SJCRH30 (cell line): ENCODE measurements at places on chromosomes 6 and 20. TPM values are rescaled to one million over a fixed set of nuclear protein-coding genes. Genes with fewer than 3 reads are reported as not detected.

The TCF15 gene
- not detected in 2 replicates for total RNA-seq

The TRERF1 gene
- total RNA-seq: 1.3 and 1.5 TPM in 2 replicates

The SCRT2 gene
- not detected in 2 replicates for total RNA-seq

The SLC13A3 gene
- not detected in 2 replicates for total RNA-seq

The ATP6V1G2 gene
- 0.91 and 1.4 TPM in 2 replicates for total RNA-seq

The ANGPT4 gene
- not detected in 2 replicates for total RNA-seq

The GABRR2 gene
- total RNA-seq: 0.32 and 0.33 TPM in 2 replicates

DNA sequence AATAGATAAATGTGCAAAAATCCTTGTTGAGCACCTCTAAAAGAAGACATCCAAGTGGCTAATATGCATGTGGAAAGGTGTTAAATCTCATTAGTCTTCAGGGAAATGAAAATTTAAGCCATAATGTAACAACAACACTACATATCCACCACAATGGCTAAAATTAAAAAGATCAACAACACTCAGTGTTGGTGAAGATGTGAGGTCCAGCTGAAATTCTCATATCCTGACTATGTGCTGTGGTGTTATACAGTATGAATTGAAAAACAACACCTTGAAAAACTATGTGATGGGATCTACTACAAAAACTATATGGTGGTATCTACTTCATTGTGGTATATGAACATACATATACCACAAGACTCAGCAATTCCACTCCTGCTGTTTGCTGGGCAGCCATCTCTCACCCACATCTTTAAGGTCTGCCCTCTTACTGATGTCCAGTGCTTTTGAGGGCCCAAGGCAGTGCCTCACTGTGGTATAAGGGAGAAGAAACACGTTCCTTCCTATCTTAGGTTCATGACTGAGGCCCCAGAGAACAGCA, 146.4 kb downstream of the CD83 start:
- no peak for DNase-seq

- DNase-seq: no peak
Measured at GRCh38 chr6:44627091-44627882, 239.8 kb downstream of the CDC5L start.

DNA sequence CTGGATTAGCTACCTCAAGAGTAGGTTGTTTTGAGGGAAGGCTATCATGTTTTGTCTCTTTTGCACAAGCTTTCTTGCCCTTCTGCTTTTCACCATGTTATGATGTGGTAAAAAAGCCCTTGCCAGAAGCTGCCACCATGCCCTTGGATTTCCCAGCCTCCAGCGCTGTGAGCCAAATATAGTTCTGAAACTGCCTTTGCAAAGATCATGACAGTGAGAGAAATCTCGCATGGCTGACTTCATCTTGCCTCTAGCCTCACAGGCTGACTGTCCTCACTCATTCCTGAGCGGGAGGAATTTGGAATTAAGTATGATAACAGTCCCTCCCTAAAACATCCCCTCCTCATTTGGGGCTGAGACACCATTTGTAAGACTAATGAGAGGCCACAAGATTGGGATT, 207.7 kb downstream of the BTBD9 start:
- no peak for DNase-seq

DNA sequence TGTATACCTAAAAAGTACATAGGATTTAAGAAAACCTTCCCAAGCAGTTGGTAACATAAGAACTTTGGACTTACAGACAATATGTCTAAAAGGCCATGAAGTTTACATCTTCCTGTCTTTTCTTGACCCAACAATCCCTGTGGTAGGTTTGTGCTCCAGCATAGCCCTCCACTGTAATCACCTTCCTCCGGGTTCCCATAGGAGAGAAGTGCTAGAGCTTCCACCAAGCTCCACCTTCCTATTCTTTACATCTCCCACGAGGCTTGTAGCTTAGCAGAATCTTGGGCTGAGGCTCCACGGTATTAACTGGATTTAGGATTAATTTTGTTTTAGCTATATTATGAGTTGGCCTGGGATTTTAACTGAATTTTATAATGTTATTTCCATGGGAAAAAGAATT, 23.3 kb downstream of the ADGRG6 start:
- no peak for DNase-seq

DNA sequence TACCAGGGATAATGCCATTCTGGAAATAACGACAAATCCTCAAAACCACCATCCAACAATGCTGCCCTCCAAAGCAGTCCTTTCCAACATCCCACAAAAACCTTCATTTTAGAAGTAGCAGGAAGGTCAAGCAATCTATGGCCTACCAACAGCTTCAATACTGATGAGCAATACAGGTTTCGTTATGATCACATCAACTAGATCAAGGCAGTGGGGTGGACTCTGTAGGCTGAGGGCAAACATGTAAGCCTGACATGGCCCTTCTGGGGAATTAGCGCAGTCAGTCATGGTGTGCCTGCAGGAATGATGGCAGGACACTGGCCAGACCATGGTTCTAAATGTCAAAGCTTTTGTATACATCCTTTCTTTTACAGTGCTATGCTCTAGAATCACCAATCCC, 41.7 kb downstream of the EZR start:
- no peak for DNase-seq

DNA sequence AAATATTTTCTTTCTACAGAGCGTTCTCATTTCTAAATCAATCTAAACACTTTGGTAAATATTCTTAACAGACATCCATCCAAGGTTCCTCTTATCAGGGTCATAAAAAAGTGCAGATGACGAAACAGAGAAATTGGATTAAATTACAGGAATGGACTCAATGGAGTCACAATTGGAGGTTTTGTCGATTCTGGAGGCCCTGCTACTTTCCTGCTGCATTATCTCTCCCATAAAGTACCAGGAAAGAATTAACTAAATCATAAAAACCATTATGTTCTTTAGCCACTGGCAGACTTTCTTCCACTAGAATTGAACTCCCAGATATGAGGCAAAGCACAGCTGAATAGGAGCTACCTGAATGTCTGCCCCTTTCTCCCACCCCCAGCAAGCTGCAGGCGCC, 610.6 kb downstream of the HDGFL1 start:
- no peak for DNase-seq

- no peak for DNase-seq
Measured at GRCh38 chr20:5836569-5836968, 86.4 kb downstream of the SHLD1 start.

- DNase-seq: peak; percentile 22
Measured at GRCh38 chr6:147910281-147910680, 401.8 kb downstream of the SAMD5 start.

DNA sequence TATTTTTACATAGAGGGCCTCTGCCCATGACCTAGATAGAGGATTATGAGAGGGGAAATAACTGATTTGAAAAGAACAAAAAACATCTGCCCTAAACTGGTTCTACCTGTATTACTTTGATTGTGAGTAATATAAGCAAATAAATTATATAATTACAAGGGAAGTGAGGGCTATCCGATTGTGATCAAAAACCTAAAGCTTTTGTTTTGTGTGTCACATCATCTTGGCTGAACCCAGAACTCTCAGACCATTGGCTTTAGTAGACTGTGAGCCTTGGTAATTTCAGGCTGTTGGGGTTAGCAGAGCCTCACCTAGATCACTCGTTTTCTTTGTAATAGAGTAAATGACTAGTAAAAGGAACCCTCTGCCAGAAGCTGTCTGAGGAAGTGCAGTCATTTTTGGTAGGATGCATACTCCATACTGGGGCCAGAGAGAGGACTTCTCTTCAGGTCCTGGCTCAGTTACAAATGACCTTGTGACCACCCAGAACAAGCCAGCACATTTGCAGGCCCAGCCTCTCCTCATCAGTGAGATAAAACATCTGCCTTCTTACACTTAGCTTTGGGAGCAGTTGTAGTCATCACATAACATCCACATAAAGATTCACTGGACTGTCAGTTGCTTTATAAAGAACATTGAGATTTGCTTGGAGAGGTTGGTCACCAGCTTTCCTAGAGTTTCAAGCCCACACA, 13.5 kb downstream of the STK35 start:
- no peak for DNase-seq

DNA sequence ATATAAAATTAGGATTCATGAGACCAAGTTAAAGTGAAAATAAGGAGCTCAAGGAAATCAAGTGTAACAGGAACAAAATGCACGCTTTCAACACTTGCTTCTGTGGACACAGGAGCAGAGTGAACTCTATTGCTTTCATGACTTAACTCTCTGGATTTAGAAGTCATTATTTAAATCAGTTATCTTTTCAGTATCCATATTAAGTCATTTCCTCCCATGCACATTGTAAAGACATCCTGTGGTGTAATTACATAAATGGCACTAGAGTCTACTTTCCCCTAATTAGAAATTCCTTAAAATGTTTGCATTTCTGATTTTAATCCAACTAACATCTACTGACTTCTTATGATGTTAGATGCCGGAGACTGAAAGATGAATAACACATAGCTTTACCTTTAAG, 88.0 kb downstream of the INSM1 start:
- no peak for DNase-seq

GRCh38 chr6:94559829-94560537, 1017.4 kb upstream of the MANEA start:
- no peak for DNase-seq

GRCh38 chr6:44466955-44467354, 79.4 kb downstream of the CDC5L start:
- no peak for DNase-seq

- DNase-seq: no peak
Measured at GRCh38 chr6:30315156-30315555, 11.6 kb upstream of the TRIM39 start.

GRCh38 chr20:13142143-13142542, 78.9 kb upstream of the ISM1 start:
- DNase-seq: peak; percentile 48
